Testis (tissue), 5 donors: ENCODE measurements at places on chromosomes 2 and 18. TPM values are rescaled to one million over a fixed set of nuclear protein-coding genes. Genes with fewer than 3 reads are reported as not detected.

The C1GALT1C1L gene
- polyA plus RNA-seq: 8.6 TPM

The CLEC4F gene
- polyA plus RNA-seq: 2.6 TPM

The DNAH7 gene
- polyA plus RNA-seq: 25.8 TPM

The PROC gene
- not detected for polyA plus RNA-seq

The VIT gene
- polyA plus RNA-seq: 7.2 TPM

GRCh38 chr18:31042084-31042405, 497 bp downstream of the DSC3 start:
- H3K27ac ChIP-seq: no peak overlapping the region
- no peaks in the 10 kb centered on the region for H3K27me3 ChIP-seq
- peak overlapping the region; percentile 36 for H3K4me3 ChIP-seq
- H3K36me3 ChIP-seq: no peaks in the 10 kb centered on the region
- no peaks in the 10 kb centered on the region for H3K4me1 ChIP-seq
- DNase-seq: no peak

DNA sequence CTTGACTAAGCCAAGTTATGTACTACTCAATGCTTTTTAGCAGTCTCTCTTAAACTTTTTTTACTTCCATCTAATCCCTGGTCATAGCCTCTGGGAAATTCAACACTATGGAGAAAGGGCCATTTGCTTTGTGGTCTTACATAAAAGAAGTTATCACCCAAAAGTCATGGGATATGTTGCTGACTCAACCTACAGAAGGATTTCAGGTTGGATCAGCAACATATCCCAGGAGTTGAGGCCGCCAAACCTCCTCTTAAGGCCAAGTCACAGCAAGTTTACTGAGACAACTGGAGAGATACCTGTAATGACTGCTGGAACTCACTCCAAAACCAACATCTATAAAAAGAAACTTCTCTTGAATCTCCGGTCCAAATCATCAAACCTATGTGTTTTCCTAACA, 141.1 kb downstream of the IRS1 start:
- H3K27ac ChIP-seq: no peak overlapping the region
- no peaks in the 10 kb centered on the region for H3K36me3 ChIP-seq
- no peaks in the 10 kb centered on the region for H3K27me3 ChIP-seq
- DNase-seq: no peak
- H3K4me1 ChIP-seq: peaks cover 3% of the 10 kb centered on the region

- H3K27ac ChIP-seq: no peak overlapping the region
- no peaks in the 10 kb centered on the region for H3K27me3 ChIP-seq
- no peaks in the 10 kb centered on the region for H3K4me1 ChIP-seq
- H3K36me3 ChIP-seq: no peaks in the 10 kb centered on the region
Observed at GRCh38 chr2:37911296-37911873, 13.7 kb upstream of the RMDN2 start.

- DNase-seq: no peak
- no peaks in the 10 kb centered on the region for H3K27me3 ChIP-seq
- no peak overlapping the region for H3K4me3 ChIP-seq
- H3K36me3 ChIP-seq: no peaks in the 10 kb centered on the region
- H3K4me1 ChIP-seq: peaks cover 6% of the 10 kb centered on the region
- no peak overlapping the region for H3K27ac ChIP-seq
Observed at GRCh38 chr2:26735883-26736588, 28.0 kb upstream of the SLC35F6 start.

DNA sequence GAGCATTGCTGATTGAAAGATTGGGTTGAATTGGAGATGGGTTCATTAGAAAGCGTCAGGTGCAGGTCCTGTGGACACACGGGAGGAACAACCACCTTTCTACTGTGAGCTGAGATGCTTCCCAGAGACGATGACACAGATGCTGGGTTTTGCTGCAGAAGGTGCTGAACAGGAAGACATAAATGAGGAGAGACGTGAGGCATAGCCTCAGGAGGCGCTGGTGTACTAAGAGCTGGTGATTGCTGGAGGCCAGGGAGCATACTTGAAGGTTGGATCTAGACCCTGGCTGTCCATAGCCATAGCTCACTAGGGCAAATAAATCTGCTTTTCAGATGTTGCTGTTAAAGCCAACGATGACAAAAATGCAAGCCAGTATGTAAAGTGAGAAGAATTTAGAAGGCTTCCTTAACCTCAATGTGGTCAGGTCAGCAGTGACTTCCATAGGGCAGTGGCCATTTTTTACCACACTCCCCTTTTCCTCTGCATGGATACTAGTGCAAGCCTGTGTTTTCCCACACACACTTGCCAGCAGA, 153.7 kb downstream of the SOX11 start:
- DNase-seq: no peak
- H3K27ac ChIP-seq: no peak overlapping the region

DNA sequence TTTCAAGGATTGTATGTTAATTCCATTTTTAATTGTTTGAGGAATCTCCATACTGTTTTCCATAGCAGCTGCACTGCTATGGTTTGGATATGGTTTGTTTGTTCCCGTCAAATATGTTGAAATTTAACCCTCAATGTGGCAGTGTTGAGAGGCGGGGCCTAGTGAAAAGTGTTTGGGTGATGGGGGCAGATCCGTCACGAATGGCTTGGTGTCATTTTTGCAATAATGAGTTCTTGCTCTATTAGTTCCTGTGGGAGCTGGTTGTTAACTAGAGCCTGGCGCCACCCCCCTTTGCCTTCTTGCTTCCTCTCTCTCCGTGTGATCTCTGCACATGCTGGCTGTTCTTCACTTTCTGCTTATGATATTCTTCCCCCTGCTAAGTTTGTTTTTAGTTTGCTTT, 71.4 kb upstream of the LDLRAD4 start:
- no peaks in the 10 kb centered on the region for H3K36me3 ChIP-seq
- no peak overlapping the region for H3K4me3 ChIP-seq
- no peaks in the 10 kb centered on the region for H3K27me3 ChIP-seq
- no peaks in the 10 kb centered on the region for H3K4me1 ChIP-seq
- H3K27ac ChIP-seq: no peak overlapping the region

DNA sequence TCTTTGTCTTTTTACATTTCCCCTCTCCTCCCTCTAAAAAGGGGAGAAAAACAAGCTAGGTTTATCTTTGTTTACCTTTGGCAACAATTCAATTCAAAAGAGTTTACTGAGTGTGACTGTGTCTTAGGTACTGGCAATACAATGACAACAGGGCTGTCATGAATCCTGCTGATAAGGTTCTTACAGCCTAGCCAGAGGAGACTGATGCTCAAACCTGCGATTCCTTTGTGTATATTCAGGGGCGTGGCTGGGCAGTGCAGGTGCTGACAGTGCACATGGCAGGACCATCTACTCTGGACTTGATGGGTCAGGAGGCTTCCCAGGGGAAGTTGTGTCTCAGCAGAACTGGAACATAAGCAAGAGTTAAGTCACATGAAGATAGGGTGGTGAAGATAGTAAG, 23.2 kb upstream of the TTN start:
- no peak overlapping the region for H3K27ac ChIP-seq
- no peaks in the 10 kb centered on the region for H3K36me3 ChIP-seq
- no peak overlapping the region for H3K4me3 ChIP-seq
- no peak for DNase-seq

DNA sequence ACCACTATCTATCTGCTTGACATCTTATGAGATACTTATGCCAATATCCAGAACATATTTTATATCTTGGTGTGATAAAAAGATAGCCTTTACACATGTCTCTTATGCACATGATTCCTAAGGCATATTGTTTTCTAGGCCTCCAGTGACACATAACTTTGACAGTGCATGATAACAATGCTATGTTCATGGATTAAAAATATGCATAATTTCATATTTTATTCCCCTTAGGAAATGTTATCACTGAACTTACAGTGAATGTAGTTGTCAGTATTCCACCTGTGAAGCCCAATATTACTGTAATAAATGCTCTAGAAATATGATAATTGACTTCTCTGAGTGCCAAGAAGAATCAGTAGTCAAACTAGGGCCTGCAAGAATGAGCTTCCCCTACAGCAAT, 532.3 kb downstream of the SPAG16 start:
- no peak for DNase-seq
- no peak overlapping the region for H3K4me3 ChIP-seq
- H3K27me3 ChIP-seq: no peaks in the 10 kb centered on the region
- H3K36me3 ChIP-seq: no peaks in the 10 kb centered on the region
- no peaks in the 10 kb centered on the region for H3K4me1 ChIP-seq
- no peak overlapping the region for H3K27ac ChIP-seq

DNA sequence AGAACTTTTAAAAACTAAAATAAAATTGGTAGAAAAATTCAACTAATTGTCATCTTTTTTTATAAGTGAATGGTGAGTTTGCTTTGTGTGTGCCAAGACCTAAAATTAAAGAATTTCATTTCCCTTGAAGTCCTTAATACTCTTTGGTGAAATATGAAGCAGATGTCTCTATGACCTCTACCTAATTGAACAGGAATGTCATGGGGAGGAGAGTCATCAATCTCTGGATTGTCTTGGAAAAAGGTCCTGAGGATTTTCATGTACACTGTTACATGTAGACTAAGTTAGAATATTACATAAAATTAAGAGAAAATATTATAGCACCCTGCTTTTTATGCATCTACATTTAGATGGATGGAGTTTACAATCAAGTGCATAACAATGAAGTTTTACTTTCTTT, 177.9 kb upstream of the LRP1B start:
- no peak overlapping the region for H3K27ac ChIP-seq
- no peak for DNase-seq
- no peaks in the 10 kb centered on the region for H3K27me3 ChIP-seq
- H3K4me3 ChIP-seq: no peak overlapping the region
- H3K36me3 ChIP-seq: no peaks in the 10 kb centered on the region
- H3K4me1 ChIP-seq: no peaks in the 10 kb centered on the region
